ENCODE measurements at places on chromosomes 7 and 10.

DNA sequence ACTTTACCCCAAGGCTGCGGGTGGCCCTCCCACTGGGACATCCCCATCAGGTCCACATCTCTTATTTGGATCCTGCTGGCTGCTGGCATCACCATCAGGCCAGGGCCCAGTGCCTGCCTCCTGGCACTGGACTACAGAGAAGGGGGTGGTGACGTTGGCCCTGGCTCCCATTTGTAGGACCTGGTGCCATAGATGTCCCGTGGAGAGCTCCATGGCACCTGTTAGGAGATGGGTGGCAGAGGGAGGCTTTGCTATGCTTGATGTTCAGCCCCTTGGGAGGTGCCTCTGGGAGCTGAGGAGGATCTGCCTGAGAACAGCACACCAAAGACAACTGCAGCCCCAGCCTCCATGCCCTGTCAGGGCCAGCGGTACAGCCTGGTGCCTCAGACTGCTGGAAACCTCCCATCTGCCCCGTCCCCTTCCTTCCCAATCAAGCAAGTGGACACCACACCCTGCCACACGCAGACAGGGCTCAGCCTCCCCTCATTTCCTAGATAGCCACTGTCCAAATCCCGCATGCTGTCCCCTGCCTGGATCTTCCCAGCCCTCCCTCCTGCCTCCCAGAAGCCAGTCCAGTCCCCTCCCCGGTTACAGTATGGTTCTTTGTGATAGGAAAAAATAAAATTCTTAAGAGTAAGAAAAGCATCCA is 230.0 kb upstream of the GRB10 start:
- no peak for DNase-seq

- no peak for DNase-seq
Observed at GRCh38 chr10:14952851-14953423, 959 bp downstream of the DCLRE1C start.

GRCh38 chr10:44827431-44828006 is 83.6 kb upstream of the TMEM72 start:
- no peak for DNase-seq

GRCh38 chr7:128390871-128391565 is 18.8 kb downstream of the IMPDH1 start:
- DNase-seq: no peak

DNA sequence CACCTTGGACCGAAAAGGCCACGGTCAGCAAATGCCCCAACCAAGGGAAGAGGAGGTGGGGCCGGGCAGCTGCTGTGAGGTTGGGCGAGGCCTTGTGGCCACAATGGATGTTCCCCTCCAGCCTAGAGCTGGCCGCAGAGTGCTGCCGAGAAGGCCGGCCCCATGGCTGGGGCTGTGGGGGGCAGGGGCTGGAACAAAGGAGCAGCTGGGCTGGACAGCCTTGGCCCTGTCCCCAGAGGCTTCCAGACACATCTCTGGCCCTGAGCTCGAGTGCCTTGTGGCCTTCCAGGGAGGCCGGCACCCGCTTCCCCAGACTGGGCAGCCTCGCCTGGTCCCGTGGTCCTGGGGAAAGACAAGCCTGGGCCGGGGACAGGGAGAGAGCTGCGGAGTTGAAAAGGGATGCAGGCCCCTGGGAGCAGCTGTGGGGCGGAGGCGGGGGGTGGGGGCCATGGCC is 88.0 kb downstream of the PDGFA start:
- peak; percentile 1 for DNase-seq

DNA sequence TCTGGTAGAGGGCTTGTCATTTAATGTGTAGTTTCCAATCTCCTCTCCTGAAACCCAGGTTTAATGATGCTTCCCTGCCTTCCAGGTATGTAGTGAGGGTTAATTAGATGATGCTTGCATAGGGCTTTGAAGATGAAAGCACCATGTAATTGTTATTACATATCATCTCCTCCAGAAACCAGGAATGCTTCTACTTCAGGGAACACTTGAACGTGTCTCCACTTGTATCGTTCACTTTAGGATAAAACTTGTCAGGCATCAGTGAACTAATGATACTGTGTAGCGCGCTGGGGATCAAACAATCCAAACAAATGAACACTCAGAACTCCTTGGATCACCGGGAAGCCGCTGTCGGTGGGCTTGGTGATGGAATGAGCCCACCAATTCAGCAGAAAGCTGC is 260.9 kb upstream of the FZD8 start:
- DNase-seq: no peak

- no peak for DNase-seq
Observed at GRCh38 chr10:121317374-121317773, 280.9 kb downstream of the FGFR2 start.

DNA sequence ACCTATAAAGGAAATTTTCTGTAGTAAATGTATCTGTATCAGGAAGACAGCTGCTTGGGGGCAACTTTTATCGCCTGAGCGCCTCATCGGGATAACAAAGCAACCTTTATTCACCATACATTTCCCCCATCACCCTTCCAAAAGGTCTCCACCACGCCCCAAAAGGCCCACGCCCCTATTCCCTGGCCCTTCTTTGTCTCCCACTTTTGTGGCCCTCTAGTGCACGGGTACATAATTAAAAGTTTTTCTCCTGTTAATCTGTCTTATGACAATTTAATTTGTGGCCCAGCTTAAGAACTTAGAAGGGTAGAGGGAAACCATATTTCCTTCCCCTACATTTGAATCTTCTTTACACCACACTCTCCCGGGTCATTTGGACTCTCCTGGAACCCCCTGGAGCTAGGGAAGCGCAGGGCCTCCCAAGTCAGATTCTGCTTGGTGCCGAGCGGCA is 625 bp downstream of the RP9 start:
- DNase-seq: no peak

DNA sequence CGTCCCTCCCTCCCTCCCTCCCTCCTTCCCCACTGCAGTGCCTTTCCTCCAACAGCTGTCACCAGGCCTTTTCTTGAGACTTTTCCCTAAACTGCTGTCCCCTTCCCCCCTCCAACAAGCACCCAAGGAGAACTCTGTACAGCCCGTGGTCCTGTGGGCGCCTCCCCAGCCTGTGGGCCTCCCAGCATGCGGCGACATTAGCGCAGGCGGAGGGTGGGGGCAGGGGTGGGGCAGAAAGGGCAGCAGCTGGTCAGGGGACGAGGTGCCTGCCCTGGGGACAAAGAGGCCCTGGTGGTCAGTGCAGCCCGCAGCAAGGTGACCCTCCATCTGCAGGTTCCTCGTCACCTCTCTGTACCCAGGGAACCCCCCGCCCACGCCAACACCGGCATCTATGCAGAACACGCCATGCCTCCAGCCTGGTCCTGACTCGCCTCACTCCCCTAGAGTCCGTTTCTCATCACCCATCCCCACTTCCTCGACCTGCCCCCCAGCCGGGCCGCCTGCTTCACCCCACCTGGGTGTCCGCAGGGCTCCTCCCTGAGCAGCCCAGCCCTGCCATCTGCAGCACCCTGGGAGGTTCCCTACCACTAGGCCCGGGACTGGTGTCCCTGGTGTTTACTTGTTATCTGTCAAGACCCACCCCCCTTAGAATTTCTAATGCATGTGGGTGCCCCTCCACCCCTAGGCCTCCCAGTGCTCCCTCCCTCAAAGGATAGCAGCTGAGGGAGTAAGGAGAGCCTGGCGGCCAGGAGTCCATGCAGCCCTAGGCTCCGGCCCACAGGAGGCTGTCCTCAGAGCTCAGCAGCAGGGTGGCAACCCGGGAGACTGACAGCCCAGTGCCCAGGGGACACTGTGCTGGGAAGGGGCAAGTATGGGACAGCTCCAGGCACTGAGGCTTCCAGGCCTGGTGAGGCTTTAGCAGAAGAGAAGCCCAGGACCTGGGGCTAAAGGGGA is 147.8 kb downstream of the ARHGAP22 start:
- DNase-seq: no peak

DNA sequence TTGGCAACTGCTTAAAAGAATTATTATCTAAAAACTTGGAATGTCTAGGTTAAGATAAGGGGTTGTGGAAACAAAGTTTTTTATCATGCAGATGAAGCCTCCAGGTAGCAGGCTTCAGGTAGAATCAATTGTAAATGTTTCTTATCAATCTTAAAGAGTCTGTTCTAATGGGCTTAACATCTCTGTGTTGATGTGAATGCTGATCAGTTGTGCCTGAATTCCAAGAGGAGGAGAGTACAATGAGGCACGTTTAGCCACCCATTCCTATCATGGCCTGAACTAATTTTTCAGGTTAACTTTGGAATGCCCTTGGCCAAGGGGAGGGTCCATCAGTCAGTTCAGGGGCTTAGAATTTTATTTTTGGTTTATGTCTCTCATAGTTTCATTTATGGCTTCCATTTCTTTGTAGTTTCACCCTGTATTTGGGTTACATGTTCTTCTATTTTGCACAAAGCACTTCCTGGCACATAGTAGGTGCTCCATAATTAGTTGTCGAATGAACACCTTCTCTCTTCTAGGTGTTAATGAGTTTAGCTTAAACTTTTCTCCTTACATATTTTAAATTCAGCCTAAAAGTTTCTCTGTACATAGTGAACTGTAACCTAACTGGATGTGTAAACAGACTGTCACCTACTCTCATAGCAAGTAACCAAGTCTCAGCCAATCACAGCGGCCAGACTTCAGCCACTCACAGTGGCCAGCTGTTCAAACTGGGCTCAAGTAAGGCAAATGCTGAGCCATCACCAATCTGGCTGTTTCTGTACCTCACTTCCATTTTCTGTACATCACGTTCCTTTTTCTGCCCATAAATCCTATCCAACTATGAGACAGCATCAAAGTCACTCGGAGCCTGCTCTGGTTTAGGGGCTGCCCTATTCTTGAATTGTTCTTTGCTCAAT is 34.7 kb downstream of the ALOX5 start:
- no peak for DNase-seq

- DNase-seq: no peak
Observed at GRCh38 chr7:118028226-118028625, 155.0 kb upstream of the CTTNBP2 start.

DNA sequence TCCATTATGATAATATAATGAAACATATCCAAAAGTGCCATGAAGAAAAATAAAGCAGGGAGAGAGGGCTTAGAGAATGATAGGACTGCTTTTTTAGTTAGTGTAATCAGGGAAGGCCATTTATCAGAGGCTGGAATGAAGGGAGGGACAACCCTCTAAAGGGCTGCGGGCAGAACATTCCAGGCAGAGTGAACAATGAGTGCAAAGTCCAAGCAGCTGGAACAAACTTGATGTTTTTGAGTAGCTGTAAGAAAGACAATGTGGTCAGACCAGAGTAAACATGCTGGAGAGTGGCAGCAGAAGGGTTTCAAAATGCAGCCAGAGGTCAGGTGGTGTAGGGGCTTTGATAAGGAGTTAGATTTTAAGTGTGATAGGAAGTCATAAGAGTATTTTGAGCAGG is 65.6 kb upstream of the CCDC6 start:
- no peak for DNase-seq

GRCh38 chr10:34567659-34568253 is 247.3 kb downstream of the PARD3 start:
- no peak for DNase-seq

DNA sequence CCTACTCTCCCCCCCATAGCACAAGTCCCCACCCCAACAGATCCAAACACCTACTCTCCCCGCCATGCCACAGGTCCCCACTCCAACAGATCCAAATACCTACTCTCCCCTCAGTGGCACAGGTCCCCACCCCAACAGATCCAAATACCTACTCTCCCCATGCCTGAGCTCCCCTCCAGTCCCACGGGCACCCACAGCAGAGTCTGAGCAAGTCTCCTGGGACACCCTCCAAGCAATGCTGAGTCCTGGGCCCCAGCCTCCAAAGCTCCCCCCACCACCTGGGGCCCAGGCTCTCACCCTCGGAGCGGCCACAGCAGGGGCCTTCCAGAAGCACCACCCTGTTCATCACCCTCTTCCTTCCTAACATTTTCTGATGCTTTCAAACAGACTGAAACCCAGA is 63.9 kb upstream of the DNAAF5 start:
- DNase-seq: no peak

DNA sequence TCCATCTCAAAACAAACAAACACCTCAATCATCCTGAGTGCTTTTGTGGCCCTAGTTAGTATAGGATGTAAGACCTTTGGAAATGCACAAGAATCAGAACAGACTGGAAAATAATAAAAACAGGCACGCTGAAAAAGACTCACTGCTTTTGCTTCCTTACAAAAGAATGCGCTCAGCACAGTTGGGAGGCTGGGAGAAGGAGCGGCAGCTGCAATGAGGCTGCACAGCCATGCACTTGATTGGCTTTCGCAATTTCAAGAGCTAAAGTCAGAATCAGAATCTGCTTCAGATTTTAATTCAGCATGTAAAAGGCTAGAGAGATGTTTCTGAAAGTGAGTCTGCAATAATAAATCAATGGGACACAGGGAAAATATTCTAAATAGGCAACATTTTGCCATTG is 97.2 kb downstream of the FRMD4A start:
- DNase-seq: no peak

- no peak for DNase-seq
Observed at GRCh38 chr7:133601617-133602016, 348.7 kb downstream of the EXOC4 start.

- DNase-seq: no peak
Observed at GRCh38 chr7:81211204-81211933, 292.5 kb upstream of the SEMA3C start.

DNA sequence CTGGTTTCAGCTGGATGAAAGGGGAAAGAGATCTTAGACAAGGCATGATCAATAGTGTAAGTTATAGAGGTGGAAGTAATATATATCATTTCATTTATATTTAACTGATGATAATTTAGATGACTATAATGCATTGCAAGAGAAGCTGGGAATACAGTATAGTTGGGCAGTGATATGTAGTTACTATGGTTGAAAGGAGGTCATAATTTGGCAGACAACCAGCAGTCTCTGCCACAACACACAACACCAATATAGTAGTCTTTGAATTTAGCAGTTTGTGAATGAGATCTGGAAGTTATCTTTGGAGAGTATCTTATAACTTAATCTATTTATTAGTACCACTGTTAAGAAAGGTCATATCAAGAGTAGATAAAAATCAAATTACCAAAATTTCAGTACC is 39.9 kb downstream of the TAX1BP1 start:
- DNase-seq: no peak

- DNase-seq: no peak
Observed at GRCh38 chr10:52454491-52454890, 140.4 kb downstream of the DKK1 start.

DNA sequence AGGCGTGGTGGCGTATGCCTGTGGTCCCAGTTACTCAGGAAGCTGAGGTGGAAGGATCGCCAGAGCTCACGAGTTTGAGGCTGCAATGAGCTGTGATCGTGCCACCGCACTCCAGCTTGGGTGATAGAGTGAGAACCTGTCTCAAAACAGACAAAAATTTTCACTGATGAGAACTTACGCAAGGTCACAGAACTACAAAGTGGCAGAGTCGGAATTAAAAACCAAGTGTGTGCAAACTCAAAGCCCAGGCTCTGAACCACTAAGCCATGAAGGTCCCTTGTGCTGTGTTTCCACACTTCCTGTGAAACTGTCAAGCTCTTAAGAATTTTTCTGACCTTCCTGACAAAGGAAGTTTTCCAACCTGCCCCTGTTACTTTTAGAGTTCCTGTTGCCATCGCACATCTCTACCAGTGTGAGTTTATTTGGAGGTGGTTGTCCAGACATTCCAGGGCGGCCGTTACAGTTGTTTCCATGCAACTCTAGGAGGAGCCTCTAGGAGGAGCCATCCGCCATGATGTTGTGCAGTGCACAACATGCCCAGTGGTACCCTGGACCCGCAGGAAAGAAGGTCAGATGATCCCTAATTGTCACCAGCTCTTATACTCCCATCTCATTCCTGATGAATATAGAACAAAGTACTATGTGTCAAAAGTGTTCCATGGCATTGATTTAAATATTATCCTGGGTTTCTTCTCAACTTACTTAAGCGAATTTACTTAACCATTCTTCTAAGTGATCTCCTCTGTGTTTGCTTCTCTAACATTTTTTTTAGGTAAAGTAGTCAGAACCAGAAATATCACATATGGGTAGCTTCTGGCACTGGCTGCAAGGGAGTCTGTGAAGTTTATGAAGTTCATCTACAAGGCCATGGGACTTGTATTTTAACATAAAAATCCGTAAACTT is 49.0 kb upstream of the LYZL1 start:
- no peak for DNase-seq
